ENCODE measurements at places on chromosomes 2 and 18.

DNA sequence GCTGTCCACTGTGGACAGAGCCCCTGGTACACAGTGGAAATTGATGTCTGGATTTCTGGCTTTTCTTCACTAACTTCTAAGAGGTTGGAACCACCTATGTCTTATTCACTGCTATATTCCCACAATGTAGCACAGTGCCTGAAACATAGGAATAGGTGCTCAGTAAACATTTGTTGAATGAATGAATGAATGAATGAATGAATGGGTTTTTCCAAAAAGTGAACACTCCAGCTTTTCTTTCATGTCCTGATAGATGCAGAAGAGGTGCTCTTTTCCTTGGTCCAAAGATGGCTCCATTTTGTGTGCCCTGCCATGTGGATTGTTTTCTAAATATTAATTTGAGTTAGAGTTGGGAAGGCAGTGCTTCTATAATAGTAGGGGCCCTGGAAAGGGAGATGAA, 124.1 kb downstream of the SP3 start:
- no peak overlapping the region for H3K27ac ChIP-seq
- H3K4me1 ChIP-seq = no peaks in the 10 kb centered on the region
- H3K36me3 ChIP-seq = no peaks in the 10 kb centered on the region
- H3K4me3 ChIP-seq = no peak overlapping the region
- no peaks in the 10 kb centered on the region for H3K27me3 ChIP-seq

DNA sequence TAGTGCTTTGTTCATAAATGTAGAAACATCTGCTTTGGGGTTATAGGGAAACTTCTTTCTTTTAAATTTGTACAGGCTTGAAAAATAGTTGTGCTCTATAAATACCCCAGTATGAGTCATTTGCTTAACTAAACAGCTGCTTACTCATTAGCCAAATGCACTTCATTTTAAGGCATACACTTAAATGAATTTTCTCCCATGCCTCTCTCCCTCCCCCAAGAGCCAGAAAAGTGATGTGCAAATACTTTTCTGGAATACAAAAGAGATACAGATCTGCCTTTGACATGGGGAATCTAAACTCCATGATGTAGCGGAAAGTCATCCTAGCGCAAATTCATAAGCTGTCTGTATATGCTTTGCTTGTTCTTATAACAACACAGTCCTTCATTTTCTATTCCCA, 469.4 kb downstream of the DLGAP1 start:
- no peak overlapping the region for H3K4me3 ChIP-seq
- no peaks in the 10 kb centered on the region for H3K36me3 ChIP-seq
- DNase-seq = no peak
- no peak overlapping the region for H3K27ac ChIP-seq
- H3K27me3 ChIP-seq = peaks cover 8% of the 10 kb centered on the region

DNA sequence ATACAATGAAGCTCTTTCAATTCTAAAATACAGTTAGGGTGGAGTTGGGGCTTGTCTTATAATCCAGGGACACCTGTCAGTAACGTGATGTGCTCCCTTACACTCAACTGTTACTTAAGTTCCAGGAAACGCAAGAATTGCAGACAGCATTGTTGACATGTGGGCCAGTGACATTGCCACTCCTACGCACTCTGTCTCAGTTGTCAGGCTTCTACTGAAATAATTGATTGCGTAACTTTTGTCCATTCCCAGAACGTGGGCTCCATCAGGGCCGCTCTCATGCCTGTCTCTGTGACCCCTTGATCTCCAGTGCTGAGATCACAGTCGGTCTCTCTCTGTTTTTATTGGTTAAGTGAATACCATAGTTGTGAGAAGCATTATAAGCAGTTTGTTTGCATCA, 487.8 kb downstream of the GALR1 start:
- H3K27ac ChIP-seq = no peak overlapping the region
- DNase-seq = no peak
- H3K4me1 ChIP-seq = no peaks in the 10 kb centered on the region
- no peak overlapping the region for H3K4me3 ChIP-seq
- no peaks in the 10 kb centered on the region for H3K27me3 ChIP-seq

GRCh38 chr2:239292531-239292930, 108.3 kb downstream of the HDAC4 start:
- no peak overlapping the region for H3K27ac ChIP-seq
- H3K4me3 ChIP-seq = no peak overlapping the region
- no peaks in the 10 kb centered on the region for H3K36me3 ChIP-seq
- DNase-seq = no peak
- H3K4me1 ChIP-seq = peaks cover 47% of the 10 kb centered on the region

DNA sequence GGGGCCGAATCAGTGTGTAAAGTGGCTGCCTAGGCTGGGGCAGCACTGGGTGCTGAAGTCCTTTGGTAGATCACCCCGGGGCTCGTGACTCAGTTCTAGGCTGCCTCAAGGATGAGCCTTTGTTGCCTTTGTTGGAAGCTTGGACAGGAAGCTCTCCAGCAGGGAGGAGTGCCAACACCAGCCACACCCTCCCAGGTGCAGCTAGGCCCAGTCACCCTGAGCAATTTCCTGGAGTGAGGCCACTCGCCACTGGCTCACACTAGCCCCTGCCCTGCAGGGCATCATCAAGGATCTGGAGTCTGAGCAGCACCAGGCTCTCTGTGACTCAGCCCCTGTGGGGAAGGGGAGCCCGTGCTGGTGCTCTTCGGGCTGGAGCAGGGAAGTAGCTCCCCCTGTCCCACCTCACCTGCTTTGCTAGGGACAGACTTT, 6.7 kb upstream of the SDC1 start:
- no peak overlapping the region for H3K27ac ChIP-seq
- H3K4me3 ChIP-seq = no peak overlapping the region
- H3K27me3 ChIP-seq = peaks cover 3% of the 10 kb centered on the region
- H3K4me1 ChIP-seq = no peaks in the 10 kb centered on the region
- no peak for DNase-seq
- no peaks in the 10 kb centered on the region for H3K36me3 ChIP-seq

DNA sequence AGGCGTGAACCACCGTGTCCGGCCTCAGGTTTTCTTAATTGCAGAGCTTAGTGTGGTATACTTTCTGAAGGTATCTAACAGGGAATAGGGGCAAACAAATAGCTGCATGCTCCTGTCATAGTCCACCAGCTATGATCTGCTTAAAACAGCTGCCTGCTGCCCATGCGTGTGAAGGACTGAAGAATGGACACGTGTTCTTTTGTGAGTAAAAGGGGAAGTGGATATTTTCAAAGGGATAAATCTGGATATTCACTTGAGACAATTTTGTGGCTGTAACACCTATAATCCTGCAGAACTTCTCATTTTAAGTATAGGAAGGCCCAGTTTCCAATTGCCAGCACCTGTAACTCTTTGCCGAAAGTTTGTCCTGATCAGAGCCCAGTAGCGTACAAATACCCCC, 44.7 kb downstream of the TRPM8 start:
- DNase-seq = no peak
- peaks cover 5% of the 10 kb centered on the region for H3K4me1 ChIP-seq
- H3K4me3 ChIP-seq = no peak overlapping the region
- no peak overlapping the region for H3K27ac ChIP-seq

GRCh38 chr2:172708247-172708646, 27.4 kb upstream of the RAPGEF4 start:
- no peaks in the 10 kb centered on the region for H3K36me3 ChIP-seq
- H3K27me3 ChIP-seq = peaks cover 24% of the 10 kb centered on the region
- H3K4me1 ChIP-seq = no peaks in the 10 kb centered on the region
- no peak overlapping the region for H3K27ac ChIP-seq
- H3K4me3 ChIP-seq = no peak overlapping the region

GRCh38 chr2:194730266-194730665, 926.8 kb upstream of the SLC39A10 start:
- H3K4me3 ChIP-seq = no peak overlapping the region
- no peak for DNase-seq
- H3K4me1 ChIP-seq = no peaks in the 10 kb centered on the region
- H3K36me3 ChIP-seq = no peaks in the 10 kb centered on the region
- no peaks in the 10 kb centered on the region for H3K27me3 ChIP-seq

DNA sequence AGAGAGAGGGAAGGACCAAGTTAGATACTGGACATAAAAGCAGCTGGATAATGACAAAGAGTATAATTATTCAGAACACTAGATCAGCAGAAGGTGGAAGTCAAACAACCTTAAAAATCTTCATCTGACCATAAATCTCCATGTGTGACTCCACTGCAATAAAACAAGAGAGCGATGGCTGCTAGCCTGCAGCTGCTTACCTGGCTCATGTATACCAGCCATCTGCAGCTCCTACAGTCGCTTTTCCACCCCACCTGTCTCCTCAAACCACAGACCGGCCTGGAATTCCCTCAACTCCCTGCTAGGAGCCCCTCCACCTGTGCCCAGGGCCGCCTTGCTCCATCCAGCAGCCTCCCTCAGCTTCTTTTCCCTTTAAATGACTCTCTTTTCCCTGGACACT, 64.5 kb downstream of the SLC4A5 start:
- H3K4me3 ChIP-seq = no peak overlapping the region
- H3K4me1 ChIP-seq = no peaks in the 10 kb centered on the region
- no peaks in the 10 kb centered on the region for H3K27me3 ChIP-seq
- H3K36me3 ChIP-seq = no peaks in the 10 kb centered on the region
- no peak for DNase-seq

DNA sequence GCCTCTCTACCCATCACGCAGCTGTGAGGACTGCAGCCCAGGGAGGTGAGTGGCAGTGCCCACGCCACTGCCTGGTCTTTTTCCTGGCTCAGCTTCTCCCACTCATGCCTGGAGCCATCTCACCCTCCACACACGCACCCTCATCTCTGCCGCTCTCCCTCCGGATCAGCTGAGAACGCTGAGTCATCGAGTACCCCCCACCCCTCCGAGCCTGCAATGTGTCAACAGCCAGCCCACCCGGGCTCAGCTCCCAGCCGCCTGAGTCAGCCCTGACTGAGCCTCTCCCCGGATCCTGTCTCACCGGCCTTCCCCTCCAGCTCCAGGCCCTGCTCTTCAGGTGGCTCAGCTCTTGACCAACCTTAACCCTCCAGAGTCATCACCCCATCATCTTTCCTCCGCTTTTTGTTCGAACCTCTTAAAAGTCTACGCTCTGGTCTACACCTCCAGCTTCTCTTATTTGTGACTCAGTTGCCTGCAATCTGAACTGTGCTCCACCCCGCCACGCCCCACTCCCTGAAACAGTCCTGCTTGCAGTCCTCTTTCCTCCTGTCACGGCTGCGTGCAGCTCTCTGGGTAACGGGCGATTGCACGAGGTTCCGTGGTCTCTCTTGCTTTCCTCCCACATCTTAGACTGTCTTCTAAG, 94.4 kb upstream of the ASAP2 start:
- no peaks in the 10 kb centered on the region for H3K36me3 ChIP-seq
- no peak overlapping the region for H3K27ac ChIP-seq
- no peaks in the 10 kb centered on the region for H3K27me3 ChIP-seq
- H3K4me1 ChIP-seq = no peaks in the 10 kb centered on the region

- peak overlapping the region; percentile 60 for H3K27ac ChIP-seq
- DNase-seq = no peak
- no peaks in the 10 kb centered on the region for H3K36me3 ChIP-seq
- H3K27me3 ChIP-seq = peaks cover 3% of the 10 kb centered on the region
- peak overlapping the region; percentile 98 for H3K4me3 ChIP-seq
These were observed 342 bp downstream of the CYB5A start for GRCh38 chr18:74291472-74291770.

DNA sequence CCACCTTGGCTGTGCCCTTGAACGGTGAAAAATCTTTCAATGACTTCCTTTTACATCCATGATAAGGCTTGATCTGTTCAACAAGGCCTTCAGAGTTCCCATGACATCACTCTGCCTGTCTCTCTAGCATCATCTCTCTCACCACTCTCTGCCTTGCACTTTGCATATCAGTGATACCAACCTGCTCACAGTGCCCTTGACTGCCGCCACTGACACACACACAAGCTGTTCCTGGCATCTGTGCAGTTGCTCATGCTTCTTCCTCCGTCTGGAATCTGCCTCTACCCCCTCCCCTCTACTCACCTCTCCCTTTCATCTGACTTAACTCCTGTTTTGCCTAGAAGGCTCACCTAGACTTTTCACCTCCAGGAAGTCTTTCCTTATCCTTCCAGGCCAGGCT, 79.1 kb upstream of the SEC11C start:
- no peak for DNase-seq
- H3K27ac ChIP-seq = no peak overlapping the region
- H3K36me3 ChIP-seq = no peaks in the 10 kb centered on the region
- no peaks in the 10 kb centered on the region for H3K4me1 ChIP-seq
- H3K4me3 ChIP-seq = no peak overlapping the region

DNA sequence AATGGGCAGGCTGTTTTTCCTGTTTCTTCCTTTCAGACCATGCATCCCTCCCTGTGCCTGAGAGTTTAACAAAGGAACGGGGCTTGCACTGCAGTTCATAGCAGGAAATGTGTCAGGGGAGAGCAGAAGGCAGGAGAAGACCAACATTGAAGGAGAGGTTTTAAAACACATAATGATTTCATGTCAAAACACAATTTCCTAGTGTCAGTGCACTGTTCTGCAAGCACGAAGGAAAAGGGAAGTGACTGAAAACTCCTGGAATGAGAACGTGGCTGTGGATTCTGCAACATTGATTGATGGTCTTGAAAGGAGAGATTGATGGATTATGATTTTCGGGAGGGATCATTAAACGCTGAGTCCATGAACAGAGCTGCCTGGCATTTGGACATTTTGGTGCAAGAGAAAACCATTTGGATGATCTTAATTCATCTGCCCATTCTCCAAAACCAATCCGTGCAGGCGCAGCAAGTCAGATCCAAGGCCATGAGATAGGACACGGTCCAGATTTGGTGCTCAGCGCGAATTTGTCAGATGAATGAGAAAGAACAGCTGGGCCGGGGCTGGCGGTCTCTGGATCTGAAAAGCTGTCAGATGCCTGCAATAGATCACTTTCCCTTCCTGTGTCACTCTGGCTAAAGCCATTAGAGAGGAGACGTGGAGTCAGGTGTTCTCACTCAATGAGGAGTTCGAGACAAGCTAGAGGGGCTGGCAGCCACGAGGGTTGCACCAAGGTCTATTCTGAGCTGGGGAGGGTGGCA, 38.4 kb downstream of the C1QL2 start:
- H3K27me3 ChIP-seq = peaks cover 23% of the 10 kb centered on the region
- H3K36me3 ChIP-seq = no peaks in the 10 kb centered on the region
- DNase-seq = no peak
- H3K4me1 ChIP-seq = no peaks in the 10 kb centered on the region
- H3K4me3 ChIP-seq = no peak overlapping the region
- no peak overlapping the region for H3K27ac ChIP-seq

- DNase-seq = no peak
- no peaks in the 10 kb centered on the region for H3K36me3 ChIP-seq
- no peaks in the 10 kb centered on the region for H3K4me1 ChIP-seq
- H3K4me3 ChIP-seq = no peak overlapping the region
- H3K27me3 ChIP-seq = no peaks in the 10 kb centered on the region
These were observed 156.2 kb upstream of the NABP1 start for GRCh38 chr2:191521608-191522208.

- no peak overlapping the region for H3K4me3 ChIP-seq
- no peak overlapping the region for H3K27ac ChIP-seq
- H3K4me1 ChIP-seq = no peaks in the 10 kb centered on the region
- DNase-seq = no peak
These were observed 67.4 kb upstream of the HS6ST1 start for GRCh38 chr2:128386066-128386465.

- no peaks in the 10 kb centered on the region for H3K36me3 ChIP-seq
- no peaks in the 10 kb centered on the region for H3K27me3 ChIP-seq
- H3K4me3 ChIP-seq = no peak overlapping the region
These were observed 114.1 kb upstream of the NDUFV2 start for GRCh38 chr18:8988260-8988871.

- no peaks in the 10 kb centered on the region for H3K27me3 ChIP-seq
- peaks cover 14% of the 10 kb centered on the region for H3K4me1 ChIP-seq
- no peak for DNase-seq
- H3K4me3 ChIP-seq = no peak overlapping the region
- H3K27ac ChIP-seq = peak overlapping the region; percentile 24
These were observed 32.5 kb downstream of the CFLAR start for GRCh38 chr2:201148434-201148990.

Data from T-cell (primary cell).